ENCODE measurements at places on chromosomes 3 and 15. TPM values are rescaled to one million over a fixed set of nuclear protein-coding genes. Genes with fewer than 3 reads are reported as not detected.

DNA sequence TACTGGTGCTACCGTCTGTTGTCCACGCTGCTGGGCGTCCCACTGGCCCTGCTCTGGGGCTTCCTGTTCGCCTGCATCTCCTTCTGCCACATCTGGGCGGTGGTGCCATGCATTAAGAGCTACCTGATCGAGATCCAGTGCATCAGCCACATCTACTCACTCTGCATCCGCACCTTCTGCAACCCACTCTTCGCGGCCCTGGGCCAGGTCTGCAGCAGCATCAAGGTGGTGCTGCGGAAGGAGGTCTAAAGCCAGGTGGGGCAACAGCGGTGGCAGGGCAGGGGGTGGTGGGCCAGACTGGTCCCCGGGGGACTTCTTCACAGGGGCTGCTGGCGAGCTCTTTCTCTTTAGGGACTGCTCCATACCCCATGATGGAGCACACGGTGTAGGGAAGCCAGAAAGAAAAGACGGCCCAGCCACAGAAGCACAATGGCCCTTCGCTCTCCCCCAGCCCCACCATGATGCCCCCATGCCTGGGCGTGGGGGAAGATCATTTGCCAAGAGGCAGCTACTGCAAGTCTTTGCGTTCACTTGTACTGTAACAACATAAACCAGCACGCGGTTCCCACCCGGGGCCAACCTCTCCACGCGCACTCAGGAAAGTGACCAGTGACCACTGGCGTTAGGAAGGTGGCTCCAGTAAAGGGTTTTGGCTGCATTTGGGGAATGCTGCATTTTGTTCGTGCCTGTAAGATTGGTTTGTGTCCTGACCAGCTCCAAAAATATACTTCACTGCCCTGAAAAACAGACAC, 12.2 kb downstream of the CAV3 start:
- no peak for DNase-seq

DNA sequence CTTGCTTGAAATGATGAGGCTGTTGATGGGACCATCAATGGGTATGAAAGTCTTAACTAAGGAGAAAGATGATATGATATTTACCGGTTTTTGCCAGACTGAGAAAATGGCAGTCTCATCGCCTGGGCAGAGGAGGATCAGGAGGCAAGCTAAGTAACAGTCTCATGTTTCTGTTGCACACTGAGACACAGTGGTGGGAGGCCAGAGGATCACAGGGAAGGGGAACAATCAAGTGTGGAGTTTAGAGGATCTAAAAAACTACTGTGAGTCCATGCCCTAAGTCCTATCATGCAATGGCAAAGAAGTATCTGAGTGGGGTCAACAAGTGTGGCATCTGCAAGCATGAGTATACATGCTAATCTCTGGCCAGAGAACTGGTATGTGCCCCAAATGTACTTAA, 62.2 kb downstream of the SUMF1 start:
- DNase-seq: no peak

DNA sequence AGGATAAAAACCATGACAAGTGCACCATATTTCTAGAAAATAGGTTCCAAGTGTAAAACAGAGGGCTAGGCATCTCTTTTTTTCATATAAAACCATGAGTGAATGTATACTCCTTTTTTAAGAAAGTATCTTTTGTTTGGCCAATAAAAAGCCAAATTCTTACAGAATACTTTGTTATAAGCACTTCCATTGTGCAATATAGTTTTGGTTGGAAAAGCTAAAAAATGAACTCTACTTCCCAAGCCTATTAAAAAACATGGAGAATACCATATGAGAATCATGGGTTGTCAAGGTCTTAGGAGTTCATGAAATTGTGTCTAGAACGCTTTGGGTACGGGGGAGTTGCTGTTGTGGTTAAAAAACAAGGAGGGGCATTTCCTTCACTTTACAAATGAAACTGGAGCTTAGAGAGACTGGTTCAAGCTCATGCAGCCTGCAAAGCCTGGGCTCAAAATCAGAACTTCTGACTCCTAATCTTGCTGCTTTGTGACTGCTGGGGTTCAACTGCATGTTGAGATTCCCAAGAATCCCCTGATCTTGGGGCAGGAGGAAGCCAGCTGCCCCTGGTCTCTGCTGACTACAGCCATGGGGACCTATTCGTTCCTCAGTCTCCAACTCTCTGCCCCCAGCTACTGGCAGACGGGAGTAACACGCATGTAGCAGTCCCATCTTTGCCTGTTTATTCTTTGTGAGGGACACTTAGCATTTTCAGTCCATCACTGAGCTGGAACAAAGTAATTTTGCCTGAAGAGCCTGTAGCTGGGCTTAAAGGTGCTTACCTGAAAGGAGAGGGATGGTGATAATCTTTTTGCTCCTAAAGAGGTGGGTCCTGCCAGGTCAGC, 229.1 kb downstream of the CHST2 start:
- DNase-seq: no peak

GRCh38 chr3:13717222-13717895, 162.5 kb downstream of the WNT7A start:
- no peak for DNase-seq

DNA sequence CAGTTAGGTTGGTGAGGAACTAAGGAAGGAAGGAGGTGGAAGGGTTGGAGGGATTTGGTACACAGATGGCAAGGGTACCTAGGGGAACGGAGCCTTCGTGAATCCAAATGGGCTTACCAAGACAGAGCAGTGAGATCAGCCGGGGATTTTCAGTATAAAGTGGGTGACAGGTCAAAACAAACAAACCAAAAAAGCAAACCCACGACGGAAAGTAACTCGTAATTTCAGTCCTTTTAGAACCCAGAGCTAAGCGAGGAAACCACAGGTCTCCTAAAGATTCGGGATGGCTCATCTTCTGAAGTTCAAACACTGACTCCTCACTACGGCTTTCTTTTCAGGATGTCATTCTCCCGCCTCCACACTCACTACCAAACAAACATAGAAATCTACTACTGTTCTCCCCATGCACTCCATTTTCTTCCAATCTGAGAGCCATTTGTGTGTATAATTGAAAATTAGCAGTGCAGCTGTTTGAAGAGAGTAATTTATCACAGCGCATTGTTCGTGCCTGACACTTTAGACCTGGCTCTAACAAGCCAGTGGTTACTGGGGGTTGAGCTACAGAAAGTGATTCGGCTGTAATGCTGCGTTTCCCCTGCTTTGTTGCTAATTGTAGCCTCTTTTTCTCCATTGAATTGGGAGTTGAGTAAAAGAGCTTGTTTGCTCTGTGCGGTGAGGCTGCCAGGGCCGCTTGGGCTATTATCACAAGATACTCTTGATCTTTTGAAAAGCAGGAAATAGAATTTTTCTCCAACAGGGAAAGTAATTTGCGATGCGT, 64.7 kb upstream of the CCDC39 start:
- DNase-seq: peak; percentile 4

Gene ATP8B4
- 2.6 TPM for polyA plus RNA-seq

Gene ZSCAN29
- 36.4 TPM for polyA plus RNA-seq

Gene GOLGA8H
- 0.70 TPM for polyA plus RNA-seq

Data from renal pelvis (tissue), 12 donors.